ENCODE measurements at places on chromosomes 2 and 18. TPM values are rescaled to one million over a fixed set of nuclear protein-coding genes. Genes with fewer than 3 reads are reported as not detected.
A peak's percentile ranks its signal among the peaks of the same experiment; 100 is the strongest.

DNA sequence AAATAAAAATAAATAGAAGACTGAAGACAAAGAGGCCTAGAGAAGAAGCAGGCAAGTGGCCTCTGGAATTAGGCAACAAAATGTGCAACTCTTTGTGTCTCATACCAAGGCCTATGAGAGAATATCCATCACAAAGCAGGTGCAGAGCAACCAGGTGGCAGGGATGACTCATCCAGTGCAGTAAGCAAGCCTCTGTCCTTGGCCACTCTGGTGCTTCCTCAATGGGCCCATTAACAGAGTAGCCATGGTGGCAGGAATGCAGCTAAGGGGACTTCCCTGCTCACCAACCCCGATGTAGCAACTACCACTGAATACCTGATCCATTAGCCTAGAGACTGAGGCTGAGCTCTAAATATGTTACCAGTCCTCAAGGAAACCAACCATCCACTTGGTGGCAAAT is 11.0 kb upstream of the EPG5 start:
- no peak for DNase-seq

DNA sequence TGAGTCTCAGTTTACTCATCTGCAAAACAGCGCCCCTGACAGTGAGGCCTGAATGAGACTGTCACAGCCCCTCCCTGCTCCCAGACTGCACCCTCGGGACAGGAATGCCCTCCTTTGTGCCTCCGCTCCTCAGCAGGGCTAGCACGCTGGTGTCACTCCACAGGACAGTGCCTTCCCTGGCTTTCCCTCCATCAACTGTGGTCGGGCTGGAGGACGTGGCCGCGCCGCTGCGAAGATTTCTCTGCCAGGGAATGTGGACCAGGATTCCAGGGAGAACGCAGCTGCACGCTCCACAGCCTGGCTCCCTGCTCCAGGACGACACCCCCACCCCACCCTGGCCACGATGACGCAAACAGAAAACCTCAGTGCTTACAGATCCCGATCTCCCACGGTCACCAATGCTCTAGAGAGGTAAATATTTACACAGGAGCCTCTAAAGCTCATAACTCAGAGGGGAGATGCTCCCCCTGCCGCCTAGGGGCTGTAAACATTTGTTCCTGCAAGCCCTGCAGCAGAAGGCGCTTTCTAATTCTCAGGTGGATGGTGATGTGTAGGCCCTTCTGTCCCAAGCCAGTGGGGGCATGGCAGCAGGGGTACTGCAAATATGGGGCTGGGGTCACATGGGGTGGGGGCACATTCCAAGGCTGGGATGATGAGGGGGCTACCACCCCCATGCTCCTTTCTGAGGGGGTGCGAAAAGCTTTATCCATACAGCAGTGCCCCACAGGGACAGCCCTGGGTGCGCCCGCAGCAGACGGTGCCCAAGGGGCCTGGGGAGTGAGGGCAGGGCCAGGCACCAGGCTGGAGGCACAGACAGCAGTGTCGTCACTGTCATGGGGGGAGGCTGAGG is 12.4 kb downstream of the HS6ST1 start:
- peak; percentile 100 for DNase-seq

- DNase-seq, result no peak
Measured at GRCh38 chr2:140747665-140748064, 1383.2 kb downstream of the LRP1B start.

DNA sequence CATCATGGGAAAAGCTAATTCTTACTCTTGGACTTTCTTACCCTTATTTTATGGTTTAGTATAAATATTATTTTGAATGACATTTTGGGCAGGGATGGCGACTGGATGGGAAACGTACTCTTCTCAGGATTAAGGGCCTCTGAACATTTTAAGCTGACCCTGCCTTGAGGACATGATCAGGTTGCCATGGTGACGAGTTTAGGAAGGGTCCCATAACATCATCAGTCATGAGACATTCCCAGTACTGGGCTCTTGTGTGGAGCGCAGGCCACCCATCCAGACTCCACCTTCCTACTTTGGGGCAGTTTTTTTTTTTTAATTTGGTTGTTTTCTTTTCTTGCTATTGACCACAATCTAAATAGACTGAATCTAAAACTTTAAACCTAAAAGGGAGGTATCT is 40.7 kb downstream of the KCNE4 start:
- no peak for DNase-seq

DNA sequence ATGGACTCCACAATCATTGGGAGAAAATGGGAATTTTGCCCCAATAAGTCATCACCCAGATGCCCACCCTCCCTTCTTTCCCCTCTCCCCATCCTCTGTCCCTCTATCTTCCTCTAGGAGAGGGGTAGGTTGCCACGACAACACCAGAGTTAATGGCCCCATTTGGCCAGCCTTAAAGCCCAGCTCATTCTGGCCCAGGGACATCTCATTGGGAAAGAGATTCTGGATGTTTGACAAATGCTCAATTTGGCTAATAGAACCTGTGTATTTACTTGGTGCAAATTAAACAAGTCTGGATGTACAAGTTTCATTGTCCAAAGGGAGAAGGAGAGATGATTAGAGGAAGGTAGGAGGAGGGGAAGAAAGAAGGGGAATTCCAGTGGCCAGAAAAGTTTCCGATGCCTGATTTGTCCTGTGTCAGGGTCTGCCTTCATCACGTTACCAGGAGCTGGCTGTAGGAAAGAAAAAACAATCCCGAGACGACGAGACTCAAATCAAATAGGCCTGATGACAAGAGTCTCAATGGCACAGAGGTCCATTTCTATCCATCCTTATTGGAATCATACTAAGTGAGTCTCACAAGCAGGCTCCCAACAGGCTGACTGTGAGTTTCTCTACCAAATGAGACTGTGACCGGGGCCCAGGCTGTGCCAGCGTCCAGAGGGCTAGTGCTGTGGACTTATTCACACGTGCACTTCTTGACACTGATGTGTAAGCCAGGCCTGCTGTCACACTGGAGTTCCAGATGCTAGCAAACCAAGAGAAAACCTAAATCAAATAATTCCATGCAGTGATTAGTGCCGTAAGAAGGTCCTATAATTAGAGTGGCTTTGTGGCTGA is 265.2 kb upstream of the APCDD1 start:
- DNase-seq, result no peak

DNA sequence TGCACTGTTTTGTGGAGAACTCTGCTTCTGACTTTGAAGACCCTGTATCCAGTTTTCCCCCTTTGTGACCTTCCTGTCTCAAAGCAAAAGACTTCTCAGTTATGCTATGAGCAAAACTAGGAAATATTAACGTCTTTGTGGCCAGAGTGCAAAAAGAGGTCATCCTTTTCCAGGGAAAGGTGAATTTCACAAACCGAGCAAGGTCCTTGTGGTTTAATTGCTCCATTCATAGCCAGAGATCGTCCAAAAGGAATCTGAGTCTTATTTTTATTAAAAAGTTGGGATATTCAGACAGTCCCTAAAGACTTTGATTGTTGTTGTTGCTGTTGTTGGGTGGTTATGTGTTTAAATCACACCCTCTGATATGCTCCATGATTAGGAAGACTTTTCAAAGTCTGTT is 77.4 kb downstream of the NAB1 start:
- no peak for DNase-seq

DNA sequence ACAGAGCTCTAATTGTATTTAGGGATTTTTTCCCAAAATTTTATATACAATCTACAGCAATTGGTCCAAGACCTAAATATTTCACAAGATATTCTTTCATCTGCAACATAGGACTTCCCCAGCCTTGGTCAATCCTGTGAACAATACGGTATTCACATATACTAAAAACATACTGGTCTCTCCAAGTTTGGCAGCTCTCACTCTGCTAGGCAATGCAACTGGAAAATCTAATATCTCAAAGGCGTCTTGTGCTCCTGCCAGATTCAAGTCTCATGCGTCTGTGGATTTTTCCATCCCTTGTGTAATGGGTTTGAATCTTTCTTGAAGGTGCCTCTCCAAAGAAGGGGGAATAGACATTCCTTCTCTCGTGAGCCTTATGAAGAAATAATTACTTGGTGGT is 27.4 kb upstream of the MBOAT2 start:
- DNase-seq, result peak; percentile 20

GRCh38 chr2:176088937-176089842 is 3.3 kb upstream of the HOXD13 start:
- no peak for DNase-seq

Gene MYL1
- not detected for total RNA-seq

Gene FKBP1B
- 9.3 TPM for total RNA-seq

All from fibroblast of villous mesenchyme (primary cell).